NCI-H2081 treated with DMSO at 0.1 percent for 48 hours (cell line): ENCODE measurements at places on chromosomes 6 and 20.
A peak's percentile ranks its signal among the peaks of the same experiment; 100 is the strongest.

DNA sequence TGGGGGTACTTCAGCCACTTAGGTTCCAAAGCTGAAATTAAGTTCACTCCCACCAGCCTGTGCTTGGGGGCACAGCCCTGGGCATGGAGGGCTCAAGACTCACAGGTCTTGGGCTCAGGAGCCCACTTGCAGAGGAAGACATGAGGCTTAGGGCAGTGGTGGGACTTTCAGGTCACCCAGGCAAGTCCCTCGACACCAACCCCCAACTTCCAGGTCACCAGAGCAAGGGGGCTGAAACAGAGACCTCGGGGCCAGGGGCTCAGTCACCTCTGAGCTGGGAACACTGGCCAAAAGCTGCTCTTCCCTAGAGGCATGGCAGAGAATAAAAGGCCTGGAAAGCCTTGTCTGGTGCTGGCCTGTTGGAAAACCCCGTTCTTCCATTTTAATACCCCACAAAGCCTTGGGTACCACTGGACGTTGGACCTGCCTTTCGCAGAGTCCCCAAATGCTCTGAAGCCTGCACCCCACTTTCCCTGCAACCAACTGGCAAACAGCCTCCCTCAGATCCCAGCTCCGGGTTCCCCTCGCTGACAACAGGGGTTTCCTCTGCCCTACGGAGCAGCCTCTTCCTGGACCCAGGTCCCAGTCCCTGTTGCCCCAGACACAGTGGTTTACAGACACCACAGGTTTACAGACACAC, 160.9 kb upstream of the PMEPA1 start:
- no peak for DNase-seq

GRCh38 chr6:18985061-18985460, 597.9 kb downstream of the RNF144B start:
- peak; percentile 75 for DNase-seq

- no peak for DNase-seq
Measured at GRCh38 chr20:59230385-59230784, 66.8 kb downstream of the ZNF831 start.

DNA sequence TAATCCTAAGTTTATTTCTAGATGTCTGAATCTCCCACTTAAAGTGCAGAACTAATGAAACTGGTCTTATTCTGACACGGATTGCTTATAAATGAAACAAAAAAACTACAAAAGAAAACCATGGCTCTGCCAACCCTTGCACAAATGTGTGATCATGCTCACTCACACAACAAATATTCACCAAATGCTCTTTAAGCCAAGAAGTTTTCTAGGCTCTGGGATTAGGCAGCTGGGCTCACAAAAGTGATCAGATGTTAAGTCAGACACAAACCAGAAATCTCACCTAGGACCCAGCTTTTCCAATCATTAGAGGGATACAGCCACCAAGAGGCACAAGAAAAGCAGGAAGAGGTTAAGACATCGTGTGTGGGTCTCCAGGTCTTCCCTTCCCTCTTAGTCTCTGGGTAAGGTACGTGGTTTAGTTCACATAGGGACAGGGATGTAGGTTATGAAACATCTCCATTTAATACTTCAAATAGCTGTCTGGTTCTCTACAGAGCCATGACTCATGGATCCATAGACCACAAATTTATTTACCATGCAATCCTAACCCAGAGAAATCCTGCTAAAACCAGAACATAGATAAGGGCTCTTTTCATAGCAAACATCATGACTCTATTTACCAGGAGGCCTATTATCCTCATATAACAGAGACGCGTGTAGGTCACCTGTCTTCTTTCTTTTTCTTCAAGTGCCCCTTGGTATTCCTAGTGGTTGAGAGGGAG, 165.2 kb downstream of the WDR27 start:
- DNase-seq, result no peak

DNA sequence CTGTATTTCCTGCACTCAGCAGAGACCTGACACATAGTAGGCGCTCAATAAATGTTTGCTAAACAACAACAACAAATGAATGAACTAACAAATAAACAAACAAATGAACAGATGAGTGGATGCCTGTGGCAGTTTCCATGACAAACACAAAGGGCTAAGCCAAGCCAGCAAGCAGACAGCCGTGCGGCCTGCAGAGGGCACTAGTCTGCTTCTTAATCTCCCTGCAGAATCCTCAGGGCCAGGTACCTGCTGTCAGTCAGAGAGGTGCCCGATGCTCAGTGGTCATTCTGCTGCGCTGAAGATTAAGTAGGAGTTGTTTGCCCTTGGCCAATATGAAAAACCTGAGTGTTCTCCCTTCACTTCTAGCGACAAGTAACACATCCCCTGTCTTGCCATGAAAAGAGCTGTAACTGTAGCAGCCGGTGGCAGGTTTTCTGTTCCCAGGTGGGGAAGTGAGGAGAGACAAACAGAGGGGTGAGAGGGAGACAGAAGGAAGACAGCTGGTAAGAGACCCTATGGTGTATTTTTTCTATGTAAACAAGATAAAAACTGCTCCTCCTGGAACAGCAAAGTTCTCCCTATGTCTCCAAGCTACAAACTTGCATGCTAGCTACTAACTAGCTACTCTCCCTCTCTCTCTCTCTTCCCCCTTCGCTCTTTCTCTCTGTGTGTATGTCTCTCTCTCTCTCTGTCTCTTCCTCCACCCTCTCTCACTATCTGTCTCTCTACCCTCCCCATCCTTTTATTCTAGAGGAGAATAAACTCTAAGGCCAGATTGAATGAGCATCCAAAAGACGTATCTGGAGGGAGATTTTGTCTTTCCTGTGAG, at the start of gene MC3R:
MC3R (plus strand) TSS at position 779 of the 829 bp plus-strand sequence. CDS start 112 bp downstream, outside the sequence.
- DNase-seq, result no peak

DNA sequence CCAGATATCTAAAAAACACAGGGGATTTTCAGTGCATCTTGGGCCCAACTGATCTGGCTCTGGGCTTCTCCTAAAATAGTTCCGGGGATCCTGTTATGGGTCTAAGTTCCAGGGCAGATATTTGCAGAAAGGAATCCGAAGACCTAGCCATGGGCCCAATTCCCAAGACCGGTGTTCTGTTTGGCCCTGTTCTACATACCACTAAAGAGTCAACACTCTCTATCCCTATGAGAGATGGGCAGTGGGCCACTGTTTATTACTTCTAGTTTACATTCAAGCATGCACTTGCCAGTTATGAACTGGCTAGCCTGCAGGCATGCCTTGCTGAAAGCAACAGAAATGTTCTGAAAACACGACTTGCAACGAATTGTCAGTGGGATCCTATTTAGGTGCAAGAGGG, 87.4 kb upstream of the PLCB4 start:
- DNase-seq, result no peak

DNA sequence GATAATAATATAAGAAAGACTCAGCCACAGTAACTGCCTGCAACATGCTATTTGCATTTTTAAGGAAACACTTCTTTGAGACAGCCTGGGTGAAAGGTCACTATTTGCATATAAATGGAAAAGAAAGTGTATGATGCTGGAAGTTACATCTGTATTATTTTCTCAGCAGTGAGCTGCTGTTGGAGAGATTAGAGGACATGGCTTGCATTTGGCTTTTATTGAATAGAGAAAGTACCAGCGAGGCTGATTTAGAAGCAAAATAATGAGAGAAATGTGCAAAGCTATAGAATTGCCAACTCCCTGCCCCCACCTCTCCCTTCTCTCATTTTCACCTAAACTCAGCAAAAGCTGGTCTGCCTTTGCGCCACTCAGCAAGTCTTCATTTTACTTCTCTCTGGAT, 12.7 kb downstream of the MYT1 start:
- DNase-seq, result no peak

- DNase-seq, result no peak
Measured at GRCh38 chr20:37567331-37567665, 39.6 kb upstream of the BLCAP start.
